ENCODE measurements at places on chromosomes 7 and 10. TPM values are rescaled to one million over a fixed set of nuclear protein-coding genes. Genes with fewer than 3 reads are reported as not detected.
A peak's percentile ranks its signal among the peaks of the same experiment; 100 is the strongest.

CALCR gene
- total RNA-seq = not detected

PRPS1L1 gene
- not detected for total RNA-seq

GIMAP7 gene
- not detected for total RNA-seq

SLC26A5 gene
- total RNA-seq = not detected

MRPS33 gene
- 42.9 TPM for total RNA-seq

TBC1D12 gene
- 18.0 TPM for total RNA-seq

ADCYAP1R1 gene
- total RNA-seq = 0.06 TPM

PTF1A gene
- not detected for total RNA-seq

BEND7 gene
- total RNA-seq = 5.6 TPM

- DNase-seq = no peak
These were observed 104.7 kb downstream of the FGFR2 start for GRCh38 chr10:121493521-121493920.

DNA sequence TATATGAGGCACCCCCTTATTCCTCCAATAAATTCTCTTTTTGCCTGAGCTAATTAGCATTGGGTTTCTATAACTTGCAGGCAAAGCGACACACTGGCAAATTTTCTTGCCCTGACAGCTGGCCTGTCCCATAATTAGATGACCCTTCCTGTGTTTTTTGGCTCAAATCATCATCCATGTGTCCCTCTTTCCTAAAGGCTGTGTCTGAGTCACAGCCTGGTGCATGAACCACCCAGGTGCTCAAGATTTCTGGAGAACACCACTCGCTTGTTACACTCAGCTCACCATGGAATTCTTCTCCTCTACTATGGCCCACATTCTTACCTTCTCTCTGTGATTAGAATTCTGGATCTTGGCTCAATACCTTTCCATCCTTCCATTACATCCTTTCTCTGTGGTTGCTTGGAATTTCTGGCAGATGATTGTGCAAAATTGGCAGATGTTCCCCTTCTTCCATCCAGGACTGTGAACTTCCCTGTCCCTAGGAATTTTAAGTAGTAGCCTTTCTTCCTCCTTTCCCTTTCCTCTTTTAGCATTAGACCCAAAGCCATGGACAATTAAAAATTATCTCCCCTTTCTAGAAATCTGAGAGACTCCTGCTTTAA lies 116.0 kb upstream of the ANKRD1 start:
- DNase-seq = peak; percentile 52

- DNase-seq = no peak
These were observed 74.2 kb downstream of the EZH2 start for GRCh38 chr7:148809856-148810255.

DNA sequence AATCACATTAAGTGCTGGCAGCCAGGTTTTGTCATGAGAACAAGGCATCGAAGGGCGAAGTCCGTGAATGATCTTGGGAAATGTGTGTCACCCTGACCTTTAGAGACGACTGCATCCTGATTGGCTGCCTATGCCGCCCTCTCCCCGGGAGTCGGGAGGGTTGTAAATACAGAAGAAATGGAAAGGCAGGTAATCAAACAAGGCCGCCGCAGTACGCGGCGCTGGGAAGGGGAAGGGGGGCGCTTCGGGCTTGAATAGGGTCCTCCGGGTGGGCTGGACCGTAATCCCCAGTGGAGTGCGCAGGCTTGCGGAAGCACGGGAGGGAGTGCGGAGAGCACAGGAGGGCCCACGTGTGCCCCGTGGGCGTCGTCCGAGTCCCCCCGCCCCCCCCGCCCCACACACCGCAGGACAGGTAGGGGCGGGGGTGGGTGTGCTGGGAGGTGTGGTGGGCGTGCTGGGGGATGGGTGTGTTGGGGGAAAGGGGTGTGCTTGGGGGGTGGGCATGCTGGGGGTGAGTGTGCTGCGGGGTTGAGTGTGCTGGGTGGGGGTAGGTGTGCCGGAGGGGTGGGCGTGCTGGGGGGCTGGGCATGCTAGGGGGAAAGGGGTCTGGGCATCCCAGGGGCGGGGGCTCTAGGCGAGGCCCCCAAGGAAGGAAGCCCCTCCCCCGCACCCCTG lies 169.4 kb downstream of the ARHGAP12 start:
- peak; percentile 40 for DNase-seq

DNA sequence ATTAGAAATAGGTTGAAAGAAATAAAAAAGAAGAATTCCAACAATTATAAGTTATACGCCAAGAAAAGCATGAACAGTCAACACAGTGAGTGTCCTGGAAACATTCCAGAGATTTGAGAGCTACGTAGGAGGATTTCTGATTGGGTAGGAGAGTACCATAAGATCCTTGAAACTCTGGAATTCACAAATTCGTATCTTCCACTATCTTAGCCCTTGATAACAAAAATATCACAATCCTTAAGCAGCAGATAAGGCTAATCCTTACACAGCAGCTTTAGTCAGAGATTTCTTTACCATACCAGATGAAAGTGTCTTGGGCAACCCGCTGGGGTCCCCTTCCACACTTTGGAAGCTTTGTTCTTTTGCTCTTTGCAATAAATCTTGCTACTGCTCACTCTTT lies 8.2 kb downstream of the TPK1 start:
- peak; percentile 50 for DNase-seq

DNA sequence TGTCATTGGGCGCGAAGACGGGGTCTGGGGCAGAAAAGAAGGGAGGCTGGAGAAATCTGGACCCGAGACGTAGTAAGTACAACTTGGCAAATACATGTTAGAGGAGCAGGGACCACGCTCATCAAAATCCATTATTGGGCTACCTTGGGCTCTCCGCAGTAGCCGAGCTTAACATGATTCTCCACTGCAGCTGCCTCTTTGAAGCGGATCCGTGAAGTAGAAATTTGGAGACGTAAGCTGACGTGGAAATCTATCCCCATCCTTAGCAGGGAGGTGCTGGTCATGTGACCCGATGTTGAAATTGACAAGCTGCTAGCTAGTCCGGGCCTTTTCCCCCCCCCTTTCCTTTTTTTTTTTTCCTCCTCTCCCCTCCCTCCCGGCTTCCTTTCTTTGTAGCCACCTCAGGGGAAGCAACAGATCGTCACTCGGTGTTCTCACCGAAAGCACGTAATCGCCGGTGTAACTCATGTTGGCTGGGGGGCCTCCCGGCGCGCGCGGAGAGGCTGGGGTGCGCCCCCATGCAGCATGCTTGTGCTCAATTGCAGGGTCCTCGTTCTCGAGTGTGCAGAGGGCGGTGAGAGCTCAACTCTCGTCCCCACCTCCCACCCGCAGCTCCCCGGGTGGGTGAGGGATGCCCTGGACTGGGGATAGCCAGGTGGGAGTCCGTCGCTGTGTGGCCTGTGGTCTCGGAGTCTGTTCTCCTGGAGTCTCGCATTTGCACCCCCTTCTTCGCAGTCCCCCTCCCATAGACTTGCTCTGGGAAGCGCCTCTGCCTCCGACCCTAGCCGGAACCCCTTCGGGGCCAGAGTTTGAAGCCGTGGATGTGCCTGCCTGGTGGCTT lies at the start of gene HOXA11:
Gene HOXA11 (minus strand): TSS at position 220 of the 841 bp plus-strand sequence. CDS start 88 bp downstream, at position 132.
- DNase-seq = peak; percentile 48

DNA sequence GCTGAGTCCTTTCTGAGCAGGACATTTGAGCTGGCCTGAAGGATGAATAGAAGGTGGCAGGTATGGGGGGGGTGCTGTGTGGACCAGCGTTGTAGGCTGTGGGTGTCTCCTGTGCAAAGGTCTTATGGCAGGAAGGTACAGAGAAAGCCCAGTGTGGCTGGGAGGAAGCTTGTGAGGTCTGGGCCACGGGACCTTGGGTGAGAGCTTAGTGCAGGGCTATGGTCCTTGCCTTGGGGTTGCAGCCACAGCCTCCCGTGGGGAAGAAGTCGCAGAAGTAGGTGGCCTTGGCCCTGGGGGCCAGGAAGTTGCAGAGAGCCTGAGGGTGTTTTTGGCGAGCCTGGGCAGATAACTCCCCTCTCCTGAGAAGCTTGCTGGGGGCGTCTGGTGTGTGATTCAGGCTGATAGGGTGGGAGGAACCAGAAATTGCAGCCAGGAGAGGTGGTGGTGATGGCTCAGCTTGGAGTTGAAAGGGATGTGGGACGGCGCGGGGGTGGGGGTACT lies 172.0 kb upstream of the TNRC18 start:
- DNase-seq = no peak

- DNase-seq = no peak
These were observed 382.6 kb upstream of the SHH start for GRCh38 chr7:156194813-156195212.

DNA sequence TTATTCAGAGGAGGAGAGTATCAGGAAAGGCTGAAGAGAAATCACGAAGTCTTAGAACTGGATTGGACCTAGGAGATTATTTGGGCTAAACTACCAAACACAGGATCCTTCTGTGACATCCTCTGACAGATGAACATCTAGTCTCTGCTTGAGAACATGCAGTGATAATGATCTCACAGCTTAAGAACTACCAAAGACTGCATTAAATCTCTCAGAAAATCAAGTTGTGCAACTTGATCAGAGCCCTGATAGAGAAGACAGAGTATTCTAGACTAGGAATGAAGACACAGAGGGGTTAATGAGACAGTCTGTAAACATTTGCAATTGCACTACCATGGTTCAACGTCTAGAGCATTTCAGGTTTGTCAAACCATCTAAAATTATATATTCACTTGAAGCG lies 37.1 kb upstream of the AGBL3 start:
- DNase-seq = no peak

GRCh38 chr10:64537112-64537511 lies 1015.9 kb downstream of the REEP3 start:
- no peak for DNase-seq

- peak; percentile 65 for DNase-seq
These were observed 9.2 kb downstream of the OR2A5 start for GRCh38 chr7:144057954-144058353.

DNA sequence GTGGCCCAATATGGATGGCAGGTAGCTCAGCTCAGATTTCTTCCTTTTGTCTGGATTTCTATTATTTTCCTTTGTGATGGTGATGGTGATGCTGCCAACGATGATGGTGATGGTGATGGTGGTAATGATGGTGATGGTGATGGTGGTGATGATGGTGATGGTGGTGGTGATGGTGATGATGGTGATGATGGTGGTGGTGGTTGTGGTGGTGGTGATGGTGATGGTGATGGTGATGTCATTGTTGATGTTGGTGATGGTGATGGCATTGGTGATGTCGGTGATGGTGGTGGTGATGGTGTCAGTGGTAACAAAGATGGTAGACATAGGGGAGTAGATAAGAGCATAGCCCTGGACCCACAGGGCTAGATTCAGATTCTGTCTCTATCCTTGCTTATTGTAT lies 25.4 kb downstream of the TTYH3 start:
- DNase-seq = no peak

DNA sequence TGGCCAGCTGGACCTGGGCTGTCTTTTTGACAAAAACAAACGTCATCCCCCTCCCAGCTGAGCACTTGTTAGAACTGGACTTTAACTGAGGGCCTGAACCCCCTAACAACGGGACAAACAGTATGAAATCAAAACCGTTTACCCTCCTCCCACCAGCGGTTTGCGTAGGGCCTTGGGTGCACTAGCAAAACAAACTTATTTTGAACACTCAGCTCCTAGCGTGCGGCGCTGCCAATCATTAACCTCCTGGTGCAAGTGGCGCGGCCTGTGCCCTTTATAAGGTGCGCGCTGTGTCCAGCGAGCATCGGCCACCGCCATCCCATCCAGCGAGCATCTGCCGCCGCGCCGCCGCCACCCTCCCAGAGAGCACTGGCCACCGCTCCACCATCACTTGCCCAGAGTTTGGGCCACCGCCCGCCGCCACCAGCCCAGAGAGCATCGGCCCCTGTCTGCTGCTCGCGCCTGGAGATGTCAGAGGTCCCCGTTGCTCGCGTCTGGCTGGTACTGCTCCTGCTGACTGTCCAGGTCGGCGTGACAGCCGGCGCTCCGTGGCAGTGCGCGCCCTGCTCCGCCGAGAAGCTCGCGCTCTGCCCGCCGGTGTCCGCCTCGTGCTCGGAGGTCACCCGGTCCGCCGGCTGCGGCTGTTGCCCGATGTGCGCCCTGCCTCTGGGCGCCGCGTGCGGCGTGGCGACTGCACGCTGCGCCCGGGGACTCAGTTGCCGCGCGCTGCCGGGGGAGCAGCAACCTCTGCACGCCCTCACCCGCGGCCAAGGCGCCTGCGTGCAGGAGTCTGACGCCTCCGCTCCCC lies at the start of gene IGFBP1:
Gene IGFBP1 (plus strand): TSS at position 304 of the 808 bp plus-strand sequence. CDS start 165 bp downstream, at position 469.
- DNase-seq = no peak

DNA sequence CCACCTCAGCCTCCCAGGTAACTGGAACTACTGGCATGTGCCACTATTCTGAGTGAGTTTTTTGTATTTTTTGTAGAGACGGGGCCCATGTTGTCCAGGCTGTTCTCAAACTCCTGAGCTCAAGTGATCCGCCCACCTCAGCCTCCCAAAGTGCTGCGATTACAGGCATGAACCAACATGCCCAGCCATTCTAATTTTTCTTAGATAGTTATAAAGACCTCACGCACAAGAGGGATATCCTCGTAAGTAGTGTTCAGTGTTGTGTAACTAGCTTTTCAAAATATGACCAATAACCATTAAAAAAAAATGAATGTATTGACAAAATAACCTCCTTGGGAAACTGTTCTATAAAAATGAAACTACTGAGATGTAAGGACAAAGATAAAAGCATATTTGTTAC lies 90.5 kb upstream of the FERD3L start:
- DNase-seq = no peak

DNA sequence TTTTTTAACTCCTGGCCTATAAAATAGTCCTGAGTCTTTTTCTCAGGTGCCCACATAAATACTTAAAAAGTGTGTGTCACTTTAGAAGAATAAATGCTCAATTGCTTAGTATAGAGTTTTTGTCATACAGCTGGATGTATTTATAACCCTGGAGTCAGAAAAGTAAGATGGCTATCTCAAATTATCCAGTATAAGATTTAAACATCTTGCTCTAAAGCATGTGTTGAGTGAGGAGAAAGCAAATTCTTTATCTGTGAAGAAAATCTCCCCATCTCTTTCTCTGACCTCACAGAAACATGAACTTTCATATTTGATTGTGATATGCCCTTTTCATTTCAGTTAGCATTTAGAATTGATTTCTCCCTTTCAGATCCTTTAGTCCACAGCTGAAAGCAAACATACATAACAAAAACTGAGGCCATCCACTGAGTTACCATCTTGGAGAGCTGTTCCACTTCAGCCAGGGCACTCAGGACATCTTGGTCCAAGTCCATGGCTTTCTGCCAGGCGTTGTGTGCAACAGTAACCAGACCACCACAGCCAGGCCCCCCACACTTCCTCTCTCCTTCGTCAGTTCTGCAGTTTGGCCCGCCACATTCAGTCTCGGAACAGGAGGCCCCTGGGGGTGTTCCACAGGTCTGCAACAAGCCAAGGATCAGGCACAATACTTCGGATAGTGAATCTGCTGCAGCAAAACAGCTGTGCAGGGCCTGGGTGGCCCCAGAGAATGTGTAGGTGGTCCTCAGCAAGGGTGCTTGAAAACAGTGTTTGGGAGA lies 40.9 kb downstream of the DLD start:
- no peak for DNase-seq
